ENCODE measurements at places on chromosomes 13 and 19. TPM values are rescaled to one million over a fixed set of nuclear protein-coding genes. Genes with fewer than 3 reads are reported as not detected.

Gene CYP2A6
- 0.43 TPM for total RNA-seq

Gene OR1I1
- not detected for total RNA-seq

Gene IFNL1
- not detected for total RNA-seq

Gene ZFP14
- 9.2 TPM for total RNA-seq

Gene ABHD13
- 12.7 TPM for total RNA-seq

Gene FCGBP
- 28.1 TPM for total RNA-seq

Gene ZNF546
- total RNA-seq, result 4.7 TPM

Gene FAM124A
- 0.85 TPM for total RNA-seq

DNA sequence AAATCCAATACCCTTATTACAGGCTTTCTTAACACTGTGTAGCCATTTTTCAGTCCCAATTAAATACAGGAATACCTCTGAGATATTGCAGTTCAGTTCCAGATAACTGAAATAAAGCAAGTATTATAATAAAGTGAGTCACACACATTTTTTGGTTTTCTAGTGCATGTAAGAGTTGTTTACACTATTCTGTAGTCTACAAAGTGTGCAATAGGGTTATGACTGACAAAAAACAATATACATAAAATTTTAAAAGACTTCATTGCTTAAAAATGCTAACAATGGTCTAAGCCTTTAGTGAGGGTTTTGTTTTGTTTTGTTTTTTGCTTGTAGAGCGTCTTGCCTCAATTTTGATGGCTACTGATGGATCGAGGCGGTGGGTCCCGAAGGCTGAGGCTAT, 434.4 kb upstream of the NBEA start:
- no peaks in the 10 kb centered on the region for H3K27me3 ChIP-seq
- no peaks in the 10 kb centered on the region for H3K36me3 ChIP-seq
- no peak overlapping the region for H3K4me3 ChIP-seq
- no peak for DNase-seq
- no peaks in the 10 kb centered on the region for H3K4me1 ChIP-seq

DNA sequence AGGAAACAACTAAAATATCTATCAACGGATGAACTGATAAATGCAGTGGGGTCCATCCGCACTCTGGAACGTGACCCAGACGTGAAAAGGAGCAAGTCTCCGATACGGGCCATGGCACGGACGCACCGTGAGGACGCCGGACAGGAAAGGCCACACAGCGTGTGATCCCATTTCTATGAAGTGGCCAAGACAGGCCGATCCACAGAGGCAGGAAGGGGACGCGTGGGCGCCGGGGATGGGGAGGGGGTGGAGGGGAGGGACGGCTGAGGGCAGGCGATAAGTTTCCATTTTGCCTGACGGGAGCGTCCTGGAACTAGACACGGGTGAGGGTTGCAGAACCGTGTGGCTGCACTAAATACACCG, 13.8 kb downstream of the SHC2 start:
- H3K27me3 ChIP-seq, result no peaks in the 10 kb centered on the region
- DNase-seq, result no peak
- H3K4me1 ChIP-seq, result no peaks in the 10 kb centered on the region
- H3K27ac ChIP-seq, result no peak overlapping the region

DNA sequence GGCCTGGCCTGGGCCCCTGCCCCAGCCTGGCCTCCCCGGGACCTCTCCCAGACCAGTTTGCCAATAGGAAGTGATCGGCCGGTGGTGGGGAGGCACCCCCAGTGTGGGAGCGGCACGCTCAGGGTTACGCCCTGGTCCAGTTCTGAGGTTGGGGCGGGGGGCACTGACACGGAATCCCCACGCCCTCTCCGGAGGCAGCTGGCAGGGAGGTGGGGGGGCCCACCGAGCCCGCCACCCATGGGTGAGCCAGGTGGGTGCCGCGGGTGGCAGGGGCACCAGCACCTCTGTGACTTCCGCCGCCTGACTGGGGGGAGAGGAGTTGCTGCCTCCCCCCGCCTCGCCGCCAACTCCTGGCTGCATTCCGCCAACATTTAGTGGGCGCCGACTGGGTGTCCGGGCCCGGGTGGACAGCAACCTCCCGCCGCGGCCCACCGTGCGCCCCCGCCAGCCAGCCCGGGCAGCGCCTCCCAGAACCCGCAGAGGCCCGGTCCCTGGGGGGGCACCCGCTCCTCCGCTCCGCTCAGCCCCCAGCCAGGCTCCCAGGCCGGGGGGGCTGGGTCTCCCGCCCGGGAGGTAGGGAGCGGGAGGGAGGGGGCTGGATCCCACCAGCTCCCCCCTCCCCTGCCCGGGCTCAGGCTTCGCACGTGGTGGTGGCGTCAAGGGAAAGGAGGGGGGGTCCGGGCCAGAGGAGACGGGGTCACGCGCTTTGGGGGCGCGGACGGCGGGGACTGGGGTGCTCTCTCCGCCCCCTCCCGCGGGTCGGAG, 2.0 kb downstream of the ZBTB7A start:
- peak overlapping the region; percentile 81 for H3K27ac ChIP-seq
- peak; percentile 41 for DNase-seq
- peaks cover 48% of the 10 kb centered on the region for H3K4me1 ChIP-seq

- H3K4me1 ChIP-seq, result no peaks in the 10 kb centered on the region
- no peaks in the 10 kb centered on the region for H3K27me3 ChIP-seq
- no peak overlapping the region for H3K27ac ChIP-seq
- no peak overlapping the region for H3K4me3 ChIP-seq
Measured at GRCh38 chr13:32253911-32254399, 61.2 kb downstream of the ZAR1L start.

- no peak for DNase-seq
- H3K27ac ChIP-seq, result no peak overlapping the region
- H3K27me3 ChIP-seq, result no peaks in the 10 kb centered on the region
- H3K4me1 ChIP-seq, result peaks cover 4% of the 10 kb centered on the region
- no peaks in the 10 kb centered on the region for H3K36me3 ChIP-seq
Measured at GRCh38 chr13:30569901-30570576, 47.7 kb upstream of the USPL1 start.

DNA sequence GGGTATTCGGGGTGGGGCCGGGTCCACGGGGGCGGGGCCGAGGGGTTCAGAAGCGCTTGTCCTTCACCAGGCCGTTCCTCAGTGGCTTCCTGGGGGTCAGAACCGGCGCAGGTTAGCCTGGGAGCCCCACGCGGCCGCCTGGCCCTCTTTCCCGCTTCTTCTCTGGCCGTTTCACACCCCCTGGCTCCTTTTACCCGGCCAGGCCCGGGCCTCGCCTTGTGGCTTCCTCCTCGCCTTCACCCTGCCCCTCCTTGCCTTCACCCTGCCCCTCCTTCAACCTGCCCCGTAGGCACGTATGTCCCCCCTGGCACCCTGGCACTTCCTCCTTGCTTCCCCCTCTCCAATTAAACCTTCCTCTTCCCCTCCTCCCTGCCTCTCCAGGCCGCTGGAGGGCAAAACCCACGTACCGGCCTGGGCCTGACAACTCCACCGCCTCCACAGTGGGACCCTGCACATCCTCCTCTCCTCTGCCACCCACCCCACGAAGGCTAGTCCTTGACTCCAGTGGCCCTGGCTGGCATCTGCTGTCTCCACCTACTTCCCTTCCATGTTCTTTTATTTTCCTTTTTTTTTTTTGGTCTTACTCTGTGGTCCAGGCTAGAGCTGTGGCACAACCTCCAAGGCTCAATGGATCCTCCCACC, 25.3 kb downstream of the CERS1 start:
- no peak overlapping the region for H3K4me3 ChIP-seq
- no peak overlapping the region for H3K27ac ChIP-seq
- no peaks in the 10 kb centered on the region for H3K4me1 ChIP-seq
- no peak for DNase-seq
- H3K27me3 ChIP-seq, result no peaks in the 10 kb centered on the region

- H3K4me1 ChIP-seq, result no peaks in the 10 kb centered on the region
- H3K27me3 ChIP-seq, result peaks cover 3% of the 10 kb centered on the region
- no peak overlapping the region for H3K27ac ChIP-seq
Measured at GRCh38 chr19:35673121-35673804, 6.9 kb downstream of the UPK1A start.

GRCh38 chr19:49856574-49857021, 5.6 kb downstream of the PTOV1 start:
- DNase-seq, result no peak
- no peak overlapping the region for H3K4me3 ChIP-seq
- no peaks in the 10 kb centered on the region for H3K27me3 ChIP-seq
- no peak overlapping the region for H3K27ac ChIP-seq
- H3K4me1 ChIP-seq, result peaks cover 11% of the 10 kb centered on the region
- H3K36me3 ChIP-seq, result no peaks in the 10 kb centered on the region

DNA sequence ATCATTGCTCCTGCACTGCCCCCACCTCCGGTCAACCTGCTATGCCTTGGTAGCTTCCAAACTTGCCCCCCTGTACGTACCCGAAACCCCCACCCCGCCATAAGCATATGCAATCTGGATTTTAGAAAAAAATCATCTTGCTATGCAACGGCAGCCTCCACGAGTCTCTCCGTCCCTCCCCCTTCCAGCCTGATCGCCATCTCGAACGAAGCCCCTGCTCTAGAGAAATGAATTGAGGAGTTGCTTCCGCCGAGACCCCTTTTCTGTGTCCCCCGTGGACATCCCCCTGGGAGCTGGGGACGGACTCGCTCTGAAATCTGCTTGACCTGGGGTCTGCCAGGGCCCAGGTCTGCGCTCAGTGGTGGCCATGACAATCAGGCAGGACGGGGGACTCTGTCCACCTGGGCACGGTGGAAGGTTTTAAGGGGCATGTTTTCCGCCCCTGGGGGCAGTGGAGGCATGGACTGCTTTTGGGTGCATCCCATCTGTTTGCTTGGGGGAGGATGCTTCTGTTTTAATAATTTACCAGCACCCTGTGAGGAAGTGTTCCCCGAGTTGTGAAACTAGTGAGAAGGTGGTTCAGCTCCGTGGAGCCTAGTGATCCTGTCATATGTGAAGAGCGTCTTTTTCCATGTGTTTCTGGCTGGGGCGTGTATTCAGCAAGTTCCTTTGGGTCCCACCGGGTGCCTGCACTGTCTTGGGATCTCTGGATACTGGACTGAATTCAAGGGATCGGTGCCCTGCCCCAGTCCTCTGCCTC, 1.0 kb downstream of the KDM4B start:
- H3K27me3 ChIP-seq, result no peaks in the 10 kb centered on the region
- DNase-seq, result peak; percentile 30
- peaks cover 26% of the 10 kb centered on the region for H3K4me1 ChIP-seq
- H3K27ac ChIP-seq, result peak overlapping the region; percentile 67

DNA sequence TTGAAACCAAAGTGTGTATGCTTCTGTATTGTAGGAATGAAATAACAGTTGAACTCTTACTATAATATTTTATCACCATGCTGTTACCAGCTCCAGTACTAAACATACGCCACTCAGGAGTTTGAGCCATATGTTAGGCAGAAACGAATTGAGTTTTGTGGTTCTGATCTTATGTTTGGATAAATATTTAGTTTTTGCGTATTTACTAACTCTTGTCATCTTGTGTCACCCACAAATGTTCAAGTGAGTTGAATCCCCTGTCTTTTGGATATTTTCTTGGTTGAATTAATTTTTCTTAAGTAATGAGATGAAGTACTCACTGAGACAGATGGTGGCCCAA, 1.5 kb downstream of the FNDC3A start:
- H3K4me1 ChIP-seq, result peaks cover 13% of the 10 kb centered on the region
- H3K27ac ChIP-seq, result peak overlapping the region; percentile 95
- H3K27me3 ChIP-seq, result no peaks in the 10 kb centered on the region
- H3K36me3 ChIP-seq, result no peaks in the 10 kb centered on the region
- DNase-seq, result no peak
- peak overlapping the region; percentile 73 for H3K4me3 ChIP-seq

DNA sequence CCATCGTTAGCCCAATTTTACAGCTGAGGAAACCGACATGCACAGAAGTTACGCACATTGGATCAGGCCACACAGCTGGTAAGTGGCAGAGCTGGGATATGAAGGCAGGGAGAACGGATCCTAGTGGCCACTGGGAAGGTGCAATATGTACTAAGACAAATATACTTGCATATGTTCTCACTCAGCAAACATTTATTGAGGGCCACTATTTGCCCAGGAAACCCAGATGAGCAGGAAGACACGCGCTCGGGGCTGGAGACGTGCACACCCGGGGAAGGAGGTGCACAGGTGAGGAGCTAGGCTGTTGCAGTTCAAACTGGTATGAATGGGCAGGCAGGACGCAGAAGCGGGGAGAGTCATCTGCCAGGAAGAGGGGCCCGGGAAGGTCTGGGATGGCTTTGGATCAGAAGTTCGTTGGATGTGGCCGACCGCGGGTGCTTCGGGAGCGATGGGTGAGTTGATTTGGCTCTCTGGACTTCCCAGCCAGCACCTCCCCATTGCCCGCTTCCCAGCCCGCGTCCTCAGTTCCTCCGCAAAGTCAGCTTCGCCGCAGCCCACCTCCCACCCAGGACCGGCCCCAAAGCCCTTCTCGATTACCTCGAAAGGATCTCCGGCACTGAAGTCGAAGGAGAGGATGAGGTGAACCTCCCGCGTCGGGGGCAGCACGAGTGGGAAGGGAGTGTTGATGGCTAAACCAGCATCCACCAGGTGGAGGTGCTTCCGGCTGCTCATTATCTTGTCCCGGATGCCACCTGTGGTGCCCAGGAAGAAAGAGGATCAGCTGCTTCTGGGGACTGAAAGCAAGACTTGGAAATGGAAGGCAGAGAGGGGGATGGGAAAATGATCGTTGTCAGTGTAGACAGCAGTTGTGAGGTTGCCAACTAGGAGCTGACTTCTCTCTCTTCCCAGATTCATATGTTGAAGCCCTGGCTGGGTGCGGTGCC, 17.8 kb upstream of the CABP5 start:
- no peak overlapping the region for H3K4me3 ChIP-seq
- no peaks in the 10 kb centered on the region for H3K4me1 ChIP-seq
- no peak overlapping the region for H3K27ac ChIP-seq
- no peak for DNase-seq

DNA sequence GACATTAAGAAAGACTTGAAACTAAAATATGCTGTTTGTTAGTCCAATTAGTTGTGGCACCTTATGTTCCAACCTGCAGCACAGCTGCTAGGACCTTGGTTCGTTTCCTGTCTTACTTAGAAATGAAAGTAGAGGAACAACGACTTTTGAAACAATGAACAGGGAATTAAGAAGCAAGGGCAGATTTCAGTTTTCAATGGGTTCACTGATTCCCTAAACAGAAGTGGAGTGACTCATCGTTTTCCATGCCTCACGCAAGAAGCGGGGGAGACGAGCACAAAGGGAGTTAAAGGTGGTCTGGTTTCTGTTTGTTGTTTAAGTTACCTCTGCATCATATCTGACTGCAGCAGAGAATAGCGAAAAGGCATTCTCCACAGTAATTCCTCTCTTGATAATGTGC, 44.8 kb downstream of the PHF11 start:
- peak overlapping the region; percentile 76 for H3K27ac ChIP-seq
- DNase-seq, result peak; percentile 30
- H3K36me3 ChIP-seq, result no peaks in the 10 kb centered on the region

All from naive thymus-derived CD4-positive, alpha-beta T cell (primary cell).